ENCODE measurements at places on chromosomes 13 and 19. TPM values are rescaled to one million over a fixed set of nuclear protein-coding genes. Genes with fewer than 3 reads are reported as not detected.

- DNase-seq = no peak
- peak overlapping the region; percentile 84 for H3K27ac ChIP-seq
- H3K27me3 ChIP-seq = no peaks in the 10 kb centered on the region
- no peak overlapping the region for H3K4me3 ChIP-seq
- no peaks in the 10 kb centered on the region for H3K36me3 ChIP-seq
Measured at GRCh38 chr13:44224450-44225149, 149.0 kb upstream of the SERP2 start.

DNA sequence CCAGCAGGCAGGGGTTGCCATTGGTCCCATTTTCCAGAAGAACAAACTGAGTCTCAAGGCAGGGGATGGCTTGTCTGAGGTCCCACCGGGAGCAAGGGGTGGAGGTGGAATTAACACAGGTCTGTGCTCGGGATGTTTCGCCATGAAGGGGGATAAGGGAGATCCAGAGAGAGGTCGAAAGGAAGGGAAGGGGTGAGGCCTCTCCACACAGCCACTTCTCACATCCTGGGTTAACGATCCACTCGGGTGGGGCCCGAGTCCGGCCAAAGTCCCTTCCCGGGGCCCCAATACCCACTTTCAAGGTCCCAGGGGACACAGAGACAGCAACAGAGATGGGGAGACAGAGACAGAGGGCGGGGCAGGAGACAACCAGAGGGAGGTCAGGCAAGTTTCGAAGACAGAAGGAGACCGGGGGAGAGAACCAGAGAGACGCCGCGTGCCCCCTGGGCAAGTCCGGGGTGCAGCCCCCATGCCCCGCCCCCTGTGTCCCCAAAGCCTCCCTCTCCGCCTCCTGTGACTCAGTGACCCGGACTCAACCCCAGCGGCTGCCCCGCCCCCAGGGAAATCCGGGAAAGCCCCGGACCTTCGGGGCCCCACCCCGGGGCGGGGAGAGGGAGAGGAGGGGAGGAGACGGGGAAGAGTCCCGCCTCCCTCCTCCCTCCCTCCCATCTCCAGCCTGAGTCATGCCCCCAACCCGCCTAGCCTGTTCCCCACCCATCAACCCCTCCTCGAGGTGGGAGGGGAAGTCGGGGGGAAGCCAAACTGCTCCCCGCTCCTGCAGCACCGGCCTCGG lies 1.4 kb upstream of the BCL3 start:
- peak overlapping the region; percentile 83 for H3K4me3 ChIP-seq
- peak; percentile 97 for DNase-seq
- H3K27ac ChIP-seq = peak overlapping the region; percentile 95
- no peaks in the 10 kb centered on the region for H3K27me3 ChIP-seq
- peaks cover 91% of the 10 kb centered on the region for H3K4me1 ChIP-seq

GRCh38 chr13:76921516-76921915 lies 26.8 kb upstream of the ACOD1 start:
- H3K27ac ChIP-seq = no peak overlapping the region
- no peaks in the 10 kb centered on the region for H3K27me3 ChIP-seq
- H3K36me3 ChIP-seq = no peaks in the 10 kb centered on the region
- no peak for DNase-seq
- no peak overlapping the region for H3K4me3 ChIP-seq
- no peaks in the 10 kb centered on the region for H3K4me1 ChIP-seq

GRCh38 chr19:49614096-49614833 lies 23.3 kb downstream of the PRR12 start:
- peaks cover 79% of the 10 kb centered on the region for H3K36me3 ChIP-seq
- no peak for DNase-seq
- no peaks in the 10 kb centered on the region for H3K27me3 ChIP-seq
- peaks cover 26% of the 10 kb centered on the region for H3K4me1 ChIP-seq
- H3K27ac ChIP-seq = no peak overlapping the region
- H3K4me3 ChIP-seq = no peak overlapping the region

DNA sequence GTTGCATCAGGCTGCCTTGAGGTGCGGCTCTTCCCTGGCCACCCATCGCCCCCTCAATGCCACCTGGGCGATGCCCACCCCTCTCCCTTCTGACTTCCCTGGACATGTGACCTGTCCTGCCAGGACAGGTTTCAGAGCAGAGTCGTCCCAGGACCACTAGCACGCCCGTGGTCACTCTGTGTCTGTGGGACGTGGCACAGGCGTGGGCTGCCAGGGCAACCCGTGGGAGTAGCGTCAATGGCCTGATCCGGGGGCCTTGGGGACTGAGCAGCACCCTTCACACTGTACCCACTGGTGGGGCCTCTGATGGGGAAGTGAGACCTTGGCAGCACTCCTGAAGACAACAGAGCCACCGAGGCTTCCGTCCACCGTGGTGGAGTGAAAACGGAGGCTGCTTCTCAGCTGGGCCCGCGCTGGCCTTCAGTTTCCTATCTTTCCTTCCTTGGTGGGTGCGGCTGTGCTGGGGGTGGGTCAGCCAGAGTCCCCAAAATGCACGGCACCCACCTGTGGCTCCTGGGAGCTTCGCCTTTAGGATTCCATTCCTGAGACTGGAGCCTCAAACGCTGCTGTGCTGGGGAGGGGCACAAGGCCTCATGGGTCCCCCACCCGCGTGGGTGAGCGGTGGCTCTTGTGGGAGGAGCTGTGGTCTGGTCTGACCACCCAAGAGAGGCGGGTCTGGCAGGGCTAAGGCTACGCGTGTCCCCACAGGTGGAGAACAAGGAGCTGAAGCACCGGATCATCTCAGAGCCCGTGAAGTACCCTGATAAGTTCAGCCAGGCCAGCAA lies 26.7 kb upstream of the TMEM255B start:
- peaks cover 13% of the 10 kb centered on the region for H3K4me1 ChIP-seq
- H3K4me3 ChIP-seq = no peak overlapping the region
- no peak overlapping the region for H3K27ac ChIP-seq
- no peaks in the 10 kb centered on the region for H3K27me3 ChIP-seq
- DNase-seq = no peak

GRCh38 chr19:1698636-1699035 lies 46.2 kb upstream of the TCF3 start:
- no peak overlapping the region for H3K27ac ChIP-seq
- H3K4me1 ChIP-seq = no peaks in the 10 kb centered on the region
- no peak overlapping the region for H3K4me3 ChIP-seq
- H3K36me3 ChIP-seq = no peaks in the 10 kb centered on the region
- no peaks in the 10 kb centered on the region for H3K27me3 ChIP-seq

- H3K27me3 ChIP-seq = no peaks in the 10 kb centered on the region
- H3K27ac ChIP-seq = no peak overlapping the region
- H3K4me3 ChIP-seq = no peak overlapping the region
- DNase-seq = no peak
- peaks cover 15% of the 10 kb centered on the region for H3K4me1 ChIP-seq
- peaks cover 21% of the 10 kb centered on the region for H3K36me3 ChIP-seq
Measured at GRCh38 chr19:34217952-34218817, 36.2 kb upstream of the GARRE1 start.

The TMEM91 gene
- total RNA-seq = 17.2 TPM

GRCh38 chr19:18932216-18932841 lies 8.7 kb downstream of the HOMER3 start:
- H3K27me3 ChIP-seq = no peaks in the 10 kb centered on the region
- no peak for DNase-seq
- peak overlapping the region; percentile 33 for H3K4me3 ChIP-seq
- H3K27ac ChIP-seq = peak overlapping the region; percentile 36
- H3K4me1 ChIP-seq = peaks cover 14% of the 10 kb centered on the region

DNA sequence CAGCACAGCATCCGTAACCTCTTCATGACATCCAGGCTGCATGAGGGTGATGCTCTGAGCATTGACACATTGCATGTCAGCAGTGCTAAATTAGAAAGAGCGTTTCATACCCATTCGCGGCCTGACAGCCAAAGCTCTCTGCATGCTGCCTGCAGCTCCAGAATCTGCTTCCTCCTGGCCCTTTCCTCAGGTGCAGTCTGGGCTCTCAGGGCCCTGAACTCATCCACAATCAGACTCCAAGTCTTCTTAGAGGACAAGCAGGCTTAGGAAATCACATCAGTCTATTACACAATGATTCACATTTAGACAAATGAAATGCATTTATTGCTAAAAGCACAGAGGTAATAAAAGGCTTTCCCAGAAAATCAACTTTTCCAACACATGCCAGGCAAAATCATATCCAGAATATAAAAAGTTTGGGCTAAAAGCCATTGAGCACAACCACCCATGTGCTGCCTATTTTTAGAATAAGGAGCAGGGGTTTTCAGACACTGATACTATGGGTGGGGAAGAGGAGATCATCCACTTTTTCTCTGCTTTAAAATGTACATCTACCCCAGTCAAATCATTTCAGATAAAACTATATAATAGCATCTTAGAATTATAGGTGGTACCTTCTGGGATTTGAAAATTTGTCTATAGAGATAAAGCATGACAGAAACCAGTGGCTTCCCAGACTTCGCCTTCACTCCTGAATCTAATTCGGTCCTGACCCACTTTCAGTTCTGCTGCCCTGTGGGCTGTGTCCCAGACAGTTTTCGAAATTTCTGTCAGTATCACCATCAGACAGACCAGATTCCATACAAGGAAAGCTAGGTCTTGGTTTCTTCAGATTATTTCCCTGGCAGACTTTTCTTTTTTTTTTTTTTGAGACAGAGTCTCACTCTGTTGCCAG lies 109.3 kb downstream of the COL4A2 start:
- peaks cover 81% of the 10 kb centered on the region for H3K4me1 ChIP-seq
- peak overlapping the region; percentile 92 for H3K27ac ChIP-seq
- peak overlapping the region; percentile 29 for H3K4me3 ChIP-seq
- H3K36me3 ChIP-seq = peaks cover 8% of the 10 kb centered on the region
- no peaks in the 10 kb centered on the region for H3K27me3 ChIP-seq

- DNase-seq = no peak
- peaks cover 18% of the 10 kb centered on the region for H3K4me1 ChIP-seq
- peak overlapping the region; percentile 90 for H3K4me3 ChIP-seq
Measured at GRCh38 chr13:32426191-32426989, 1.5 kb downstream of the N4BP2L1 start.

DNA sequence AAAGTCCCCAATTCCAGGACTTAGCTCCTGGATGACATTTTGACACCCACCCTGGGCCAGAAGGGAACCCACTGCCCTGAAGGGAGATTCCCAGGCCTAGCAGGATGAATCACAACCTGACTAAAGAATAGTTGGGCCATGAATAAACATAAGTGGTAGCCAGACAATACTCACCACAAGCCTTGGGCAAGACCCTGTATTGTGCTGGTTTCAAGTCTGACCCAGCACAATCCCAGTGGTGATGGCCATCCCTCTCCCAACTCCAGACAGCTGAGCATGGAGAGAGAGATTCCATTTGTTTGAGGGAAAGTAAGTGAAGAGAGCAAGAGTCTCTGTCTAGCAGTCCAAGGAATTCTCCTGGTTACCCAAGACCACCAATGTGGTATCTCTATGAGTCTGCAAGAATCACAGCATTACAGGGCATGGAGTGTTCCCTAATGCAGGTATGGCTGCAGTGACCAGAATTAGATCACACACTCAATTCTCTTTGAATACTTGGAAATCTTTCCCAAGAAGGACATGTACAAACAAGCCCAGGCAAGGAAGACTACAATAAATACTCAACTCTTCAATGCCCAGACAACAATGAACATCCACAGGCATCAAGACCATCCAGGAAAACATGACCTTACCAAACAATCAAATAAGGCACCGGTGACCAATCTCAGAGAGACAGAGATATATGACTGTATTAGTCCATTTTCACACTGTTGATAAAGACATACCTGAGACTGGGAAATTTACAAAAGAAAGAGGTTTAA lies 158.0 kb downstream of the VWA8 start:
- no peaks in the 10 kb centered on the region for H3K4me1 ChIP-seq
- peaks cover 4% of the 10 kb centered on the region for H3K36me3 ChIP-seq
- no peak overlapping the region for H3K4me3 ChIP-seq
- no peak for DNase-seq
- no peak overlapping the region for H3K27ac ChIP-seq
